HCT116 (cell line): ENCODE measurements at places on chromosomes 6 and 20. TPM values are rescaled to one million over a fixed set of nuclear protein-coding genes. Genes with fewer than 3 reads are reported as not detected.

- H3K27me3 ChIP-seq, result no peaks in the 10 kb centered on the region
- H3K4me1 ChIP-seq, result no peaks in the 10 kb centered on the region
- no peak overlapping the region for H3K27ac ChIP-seq
These were observed 97.4 kb downstream of the THBS2 start for GRCh38 chr6:169156108-169156792.

DNA sequence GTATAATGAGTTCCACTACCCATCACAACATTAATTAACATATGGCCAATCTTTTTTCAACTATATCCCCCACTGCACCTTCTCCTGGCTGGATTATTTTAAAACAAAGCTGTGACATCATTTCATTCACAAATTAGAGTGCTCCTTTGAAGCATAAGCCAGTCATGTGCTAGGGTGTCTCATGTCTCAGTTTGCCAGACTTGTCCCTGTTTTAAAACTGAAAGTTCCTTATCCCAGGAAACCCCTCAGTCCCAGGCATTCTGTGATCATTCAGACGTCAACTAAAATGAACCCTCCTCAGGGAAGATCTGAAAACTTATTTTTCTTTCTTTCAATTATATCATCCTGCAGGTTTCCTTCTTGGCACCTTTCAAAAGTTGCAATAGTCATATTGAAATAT, 29.3 kb upstream of the LOC128125822 start:
- no peaks in the 10 kb centered on the region for H3K36me3 ChIP-seq
- no peaks in the 10 kb centered on the region for H3K4me1 ChIP-seq
- DNase-seq, result no peak
- no peak overlapping the region for H3K27ac ChIP-seq
- H3K4me3 ChIP-seq, result no peak overlapping the region

DNA sequence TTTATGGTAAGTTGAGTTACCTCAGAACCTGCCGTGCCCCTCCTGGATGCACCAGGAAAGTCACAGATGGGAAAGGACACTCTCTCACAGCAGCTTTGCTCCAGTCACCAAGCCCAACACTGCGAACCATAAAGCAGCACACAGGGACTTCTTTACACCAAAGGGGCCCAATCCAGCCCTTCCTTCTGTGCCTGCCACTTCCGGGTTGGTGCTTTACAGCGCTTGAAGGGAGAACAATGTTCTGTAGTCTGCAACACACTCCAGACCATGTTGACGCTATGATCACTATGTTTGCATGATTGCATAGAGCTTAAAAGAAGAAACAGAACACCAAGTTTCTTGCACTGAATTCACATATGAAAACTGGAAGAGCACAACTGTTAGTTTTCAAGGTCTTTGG, 57.1 kb downstream of the SERAC1 start:
- H3K4me1 ChIP-seq, result no peaks in the 10 kb centered on the region
- no peaks in the 10 kb centered on the region for H3K27me3 ChIP-seq
- H3K36me3 ChIP-seq, result no peaks in the 10 kb centered on the region
- no peak for DNase-seq

DNA sequence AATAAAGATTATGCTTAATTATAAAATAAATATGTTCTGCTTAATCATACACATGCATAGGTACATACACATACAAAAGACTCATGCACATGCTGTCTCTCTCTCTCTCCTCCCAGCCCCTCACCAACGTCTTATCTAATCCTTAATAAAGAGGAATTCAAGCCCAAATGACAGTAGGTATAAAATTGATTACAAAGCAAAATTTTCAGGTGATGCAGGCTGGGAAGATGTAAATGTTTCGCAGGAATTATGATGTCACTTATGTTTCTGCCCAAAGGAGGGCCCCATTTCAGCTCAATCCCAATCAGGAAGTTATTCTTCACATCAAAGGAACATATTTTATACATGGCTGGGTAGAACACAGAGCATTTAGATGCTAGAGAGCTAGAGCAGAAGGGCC, 284.6 kb upstream of the ID4 start:
- H3K4me3 ChIP-seq, result no peak overlapping the region
- no peak overlapping the region for H3K27ac ChIP-seq
- no peaks in the 10 kb centered on the region for H3K4me1 ChIP-seq
- no peaks in the 10 kb centered on the region for H3K27me3 ChIP-seq
- no peaks in the 10 kb centered on the region for H3K36me3 ChIP-seq

DNA sequence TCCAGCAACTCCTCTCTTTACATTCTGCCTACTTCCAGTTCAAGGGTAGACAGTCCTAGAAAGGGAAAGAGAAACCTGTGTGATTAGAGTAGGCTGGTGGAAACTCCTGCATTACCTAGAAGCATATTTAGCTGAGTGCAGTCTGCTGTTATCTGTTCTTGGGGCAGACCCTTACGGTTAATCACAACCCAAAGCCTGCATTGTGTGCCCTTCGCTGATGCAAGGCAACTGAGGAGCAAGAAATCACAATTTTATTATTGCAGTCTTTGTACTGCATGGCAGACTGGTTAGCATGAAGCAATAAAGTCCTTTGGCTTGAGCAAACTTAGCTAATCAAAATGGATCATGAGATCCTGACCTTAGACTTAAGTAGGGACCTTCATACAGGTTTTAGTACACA, 1.5 kb upstream of the GOPC start:
- DNase-seq, result no peak
- H3K4me1 ChIP-seq, result peaks cover 9% of the 10 kb centered on the region
- no peak overlapping the region for H3K4me3 ChIP-seq
- peaks cover 4% of the 10 kb centered on the region; the same call in 1 of the 2 replicates for H3K36me3 ChIP-seq
- no peaks in the 10 kb centered on the region for H3K27me3 ChIP-seq
- no peak overlapping the region for H3K27ac ChIP-seq

- no peak overlapping the region for H3K4me3 ChIP-seq
- H3K36me3 ChIP-seq, result no peaks in the 10 kb centered on the region
- H3K27ac ChIP-seq, result no peak overlapping the region
- no peaks in the 10 kb centered on the region for H3K4me1 ChIP-seq
These were observed 154.1 kb upstream of the MYLIP start for GRCh38 chr6:15974817-15975216.

DNA sequence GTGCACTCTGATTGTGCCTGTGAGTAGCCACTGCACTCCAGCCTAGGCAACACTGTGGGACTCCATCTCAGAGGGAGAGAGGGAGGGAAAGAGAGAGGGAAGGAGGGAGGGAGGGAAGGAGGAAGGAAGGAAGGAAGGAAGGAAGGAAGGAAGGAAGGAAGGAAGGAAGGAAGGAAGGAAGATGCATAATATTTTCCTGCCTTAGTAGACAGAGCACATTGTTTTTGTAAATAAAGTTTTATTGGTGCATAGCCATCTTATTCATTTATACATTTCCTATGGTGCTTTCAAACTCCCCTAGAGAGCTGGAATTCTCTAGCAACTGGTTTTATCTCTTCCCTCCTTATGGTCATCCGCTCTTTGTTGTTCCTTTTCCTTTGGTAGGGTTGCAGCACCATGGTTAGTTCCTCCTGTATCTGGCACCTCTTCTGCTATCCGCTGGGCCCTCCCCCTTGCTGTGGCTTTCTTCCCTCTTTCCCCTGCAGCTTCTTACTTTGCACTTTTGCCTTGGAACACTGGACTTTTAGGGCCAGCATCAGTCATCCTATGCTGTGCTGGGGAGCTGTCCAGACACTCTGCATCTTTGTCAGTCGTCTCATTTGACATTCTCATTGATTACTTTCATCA, 20.2 kb downstream of the GPR6 start:
- H3K27ac ChIP-seq, result no peak overlapping the region
- H3K4me3 ChIP-seq, result no peak overlapping the region
- peaks cover 18% of the 10 kb centered on the region for H3K27me3 ChIP-seq
- no peaks in the 10 kb centered on the region for H3K36me3 ChIP-seq

DNA sequence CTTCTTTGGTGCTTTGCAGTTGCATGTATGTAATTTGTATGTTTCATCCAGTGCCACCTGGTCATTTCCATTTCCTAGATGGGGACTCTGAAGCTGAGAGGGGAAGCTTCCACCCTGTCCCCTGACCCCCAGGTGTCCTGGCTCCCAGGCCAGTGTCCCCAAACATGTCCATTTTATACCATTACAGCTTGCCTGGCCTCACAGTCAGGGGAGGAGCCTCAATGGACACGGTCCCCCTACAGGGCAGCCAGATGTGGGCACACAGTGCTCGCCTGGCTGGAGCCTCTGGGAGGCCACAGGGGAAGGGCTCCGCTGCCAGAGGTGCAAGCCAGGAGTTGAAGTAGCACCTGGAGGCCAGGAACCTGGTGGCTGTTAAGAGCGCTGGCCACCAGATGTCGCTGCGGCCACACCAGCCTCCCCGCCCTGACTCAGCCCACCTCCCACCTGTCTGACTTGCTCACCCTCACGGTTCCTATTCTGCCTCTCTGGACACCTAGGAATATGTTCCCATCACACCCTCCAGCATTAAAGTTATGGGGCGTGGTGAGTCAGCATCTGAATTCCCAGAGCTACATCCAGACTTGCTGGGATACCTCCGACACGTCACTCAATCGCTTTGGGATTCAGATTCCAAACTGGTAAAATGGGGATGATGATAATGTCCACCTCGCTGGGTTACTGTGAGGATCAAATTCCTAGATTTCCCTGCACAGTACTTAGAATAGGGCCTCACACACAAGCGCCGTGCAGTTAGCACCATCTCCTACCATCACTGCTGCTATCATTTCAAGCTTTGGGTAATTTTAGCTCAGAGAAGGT, 107.4 kb downstream of the SULF2 start:
- no peak overlapping the region for H3K4me3 ChIP-seq
- H3K27me3 ChIP-seq, result no peaks in the 10 kb centered on the region
- DNase-seq, result peak; percentile 51
- no peak overlapping the region for H3K27ac ChIP-seq
- peaks cover 8% of the 10 kb centered on the region; the same call in 1 of the 2 replicates for H3K4me1 ChIP-seq

- no peaks in the 10 kb centered on the region for H3K4me1 ChIP-seq
- H3K36me3 ChIP-seq, result no peaks in the 10 kb centered on the region
- no peaks in the 10 kb centered on the region for H3K27me3 ChIP-seq
- no peak overlapping the region for H3K4me3 ChIP-seq
- no peak overlapping the region for H3K27ac ChIP-seq
These were observed 28.0 kb downstream of the STX11 start for GRCh38 chr6:144178323-144178722.

GRCh38 chr6:148348335-148348734, 5.7 kb downstream of the SASH1 start:
- peaks cover 19% of the 10 kb centered on the region for H3K4me1 ChIP-seq
- no peak overlapping the region for H3K4me3 ChIP-seq
- H3K27ac ChIP-seq, result no peak overlapping the region
- no peaks in the 10 kb centered on the region for H3K36me3 ChIP-seq

GRCh38 chr6:44582930-44583329, 195.4 kb downstream of the CDC5L start:
- H3K36me3 ChIP-seq, result no peaks in the 10 kb centered on the region
- H3K27me3 ChIP-seq, result no peaks in the 10 kb centered on the region
- no peak overlapping the region for H3K27ac ChIP-seq
- H3K4me3 ChIP-seq, result no peak overlapping the region
- H3K4me1 ChIP-seq, result no peaks in the 10 kb centered on the region
- no peak for DNase-seq

DNA sequence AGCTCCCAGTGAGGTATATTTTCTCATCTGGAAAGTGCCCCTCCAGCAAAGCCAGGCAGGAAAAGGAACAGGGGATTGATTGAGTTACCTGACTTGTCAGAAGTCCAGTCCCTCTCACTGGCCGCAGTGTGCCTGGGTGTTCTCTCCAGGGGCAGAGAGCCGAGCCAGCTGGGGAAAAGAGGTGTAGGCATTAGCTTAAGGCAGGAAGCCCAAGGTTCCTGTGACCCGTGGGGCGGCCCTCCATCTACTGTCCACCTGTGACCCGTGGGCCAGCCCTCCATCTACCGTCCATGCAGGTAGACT, 2.7 kb downstream of the PSMG4 start:
- H3K27me3 ChIP-seq, result no peaks in the 10 kb centered on the region
- no peak overlapping the region for H3K4me3 ChIP-seq
- no peak overlapping the region for H3K27ac ChIP-seq
- H3K4me1 ChIP-seq, result peaks cover 18% of the 10 kb centered on the region

DNA sequence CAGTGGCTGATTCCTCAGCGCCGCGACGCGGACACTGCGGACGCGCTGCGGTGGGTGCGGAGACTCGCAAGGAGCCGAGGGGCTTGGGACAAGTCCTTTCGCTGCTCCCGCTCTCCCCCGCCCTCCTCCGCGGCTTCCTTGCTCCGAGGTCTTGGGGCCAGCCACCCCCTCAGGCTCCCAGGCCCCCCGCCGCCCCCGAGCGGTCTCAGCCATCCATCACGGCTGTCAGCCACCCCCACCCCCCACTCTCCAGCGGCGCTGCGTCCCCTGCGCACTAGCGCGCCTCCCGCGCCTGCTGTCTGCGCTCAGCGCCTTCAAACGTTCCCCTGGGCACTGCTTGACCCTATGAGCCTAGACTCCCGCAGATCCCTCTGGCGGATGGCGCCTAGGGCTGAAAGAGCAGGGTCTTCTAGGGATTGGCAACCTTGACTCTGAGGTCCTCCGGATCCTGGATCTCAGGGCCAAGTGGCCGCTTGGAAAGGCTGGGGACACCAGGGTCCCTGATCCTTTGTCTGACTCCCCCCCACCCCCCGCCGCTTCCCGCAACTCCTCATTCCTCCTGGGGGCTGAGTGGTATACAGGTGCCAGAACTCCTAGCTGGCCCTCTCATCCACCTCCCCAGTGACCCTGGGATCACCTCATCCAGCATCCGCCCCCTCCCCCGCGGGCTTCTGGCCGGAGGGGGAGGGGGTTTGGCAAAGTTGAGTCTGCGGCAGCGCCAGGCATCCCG, 1.4 kb downstream of the SLC12A5 start:
- peaks cover 50% of the 10 kb centered on the region for H3K27me3 ChIP-seq
- no peak overlapping the region for H3K27ac ChIP-seq
- H3K4me1 ChIP-seq, result no peaks in the 10 kb centered on the region; the same call in 1 of the 2 replicates
- no peak overlapping the region for H3K4me3 ChIP-seq
- no peaks in the 10 kb centered on the region for H3K36me3 ChIP-seq

GRCh38 chr6:79453558-79454042, 83.6 kb downstream of the LCA5 start:
- no peaks in the 10 kb centered on the region for H3K27me3 ChIP-seq
- no peak overlapping the region for H3K4me3 ChIP-seq
- peaks cover 4% of the 10 kb centered on the region; the same call in 1 of the 2 replicates for H3K4me1 ChIP-seq
- no peak for DNase-seq
- H3K27ac ChIP-seq, result no peak overlapping the region

- H3K4me3 ChIP-seq, result no peak overlapping the region
- no peak for DNase-seq
- H3K4me1 ChIP-seq, result no peaks in the 10 kb centered on the region
These were observed 186.1 kb upstream of the SLC24A3 start for GRCh38 chr20:19026121-19026878.

DNA sequence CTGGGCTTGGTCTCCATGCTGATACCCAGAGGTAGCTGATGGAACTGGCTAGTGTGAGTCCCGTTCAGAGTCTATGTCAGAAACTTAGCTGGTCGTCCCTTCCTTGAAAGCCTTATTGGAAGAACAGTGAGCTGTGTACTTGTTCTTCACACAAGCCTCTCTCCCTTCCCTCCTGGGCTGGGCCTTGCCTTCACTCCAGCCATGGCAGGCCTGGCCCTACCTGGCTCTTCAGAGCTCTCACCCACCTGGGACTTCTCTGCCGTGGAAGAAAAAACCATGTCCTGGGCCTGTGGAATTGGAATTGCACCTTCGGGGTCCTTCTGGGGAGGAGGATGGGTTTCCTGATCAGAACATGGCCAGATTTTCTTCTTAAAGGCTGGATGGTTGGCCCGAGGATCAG, 20.3 kb upstream of the ZNF831 start:
- peaks cover 15% of the 10 kb centered on the region for H3K27me3 ChIP-seq
- H3K4me3 ChIP-seq, result no peak overlapping the region
- no peaks in the 10 kb centered on the region for H3K4me1 ChIP-seq
- H3K27ac ChIP-seq, result no peak overlapping the region
- no peak for DNase-seq

- no peak overlapping the region for H3K27ac ChIP-seq
- no peaks in the 10 kb centered on the region for H3K4me1 ChIP-seq
- no peak overlapping the region for H3K4me3 ChIP-seq
- H3K27me3 ChIP-seq, result peaks cover 22% of the 10 kb centered on the region; the same call in 1 of the 2 replicates
- DNase-seq, result no peak
These were observed 20.9 kb upstream of the KCNK16 start for GRCh38 chr6:39343396-39343870.

Gene TCP11
- total RNA-seq, result not detected

Gene PNLDC1
- 0.37 TPM for total RNA-seq

Gene SIGLEC1
- total RNA-seq, result 0.17 TPM

Gene DAAM2
- total RNA-seq, result not detected

Gene SLC32A1
- not detected for total RNA-seq
